ENCODE measurements at places on chromosomes 2 and 18. TPM values are rescaled to one million over a fixed set of nuclear protein-coding genes. Genes with fewer than 3 reads are reported as not detected.

The GRHL1 gene
- total RNA-seq: 2.0 TPM

DNA sequence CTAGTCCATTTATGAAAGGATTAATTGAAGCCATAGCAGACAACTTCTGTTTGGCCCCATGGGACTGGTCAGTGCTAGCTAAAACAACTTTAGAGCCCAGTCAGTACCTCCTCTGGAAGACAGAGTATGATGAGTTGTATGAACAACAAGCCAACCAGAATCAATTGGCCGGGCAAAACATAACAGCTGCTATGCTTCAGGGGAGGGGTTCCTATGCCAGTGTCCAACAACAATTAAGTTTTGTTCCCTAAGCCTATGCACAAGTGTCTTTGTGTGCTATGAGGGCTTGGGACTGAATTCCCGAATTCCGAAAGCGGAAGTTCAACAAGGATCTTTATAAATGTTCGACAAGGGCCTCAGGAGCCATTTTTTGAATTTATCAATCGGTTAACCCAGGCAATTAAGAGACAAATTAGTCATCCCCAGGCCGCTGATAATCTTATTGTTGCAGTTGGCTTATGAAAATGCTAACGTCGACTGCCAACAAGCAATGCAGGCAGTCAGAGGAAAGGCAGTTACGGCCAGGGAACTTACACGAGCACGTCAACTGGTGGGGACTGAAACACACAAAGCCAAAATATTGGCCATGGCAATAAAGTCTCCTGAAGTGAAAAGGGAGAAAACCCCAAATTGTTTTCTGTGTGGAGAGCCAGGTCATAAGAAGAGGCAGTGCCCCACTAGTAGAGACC, 57.9 kb downstream of the ZNF638 start:
- H3K27me3 ChIP-seq: no peaks in the 10 kb centered on the region

The CAPN14 gene
- not detected for total RNA-seq

GRCh38 chr18:44128365-44128764, 552.3 kb upstream of the SETBP1 start:
- H3K27me3 ChIP-seq: no peaks in the 10 kb centered on the region
- no peak for DNase-seq

The EGR4 gene
- total RNA-seq: 0.22 TPM

Measured in MCF 10A (cell line).